ENCODE measurements at places on chromosomes 1 and 21.

- peaks cover 38% of the 10 kb centered on the region for H3K4me1 ChIP-seq
- no peak overlapping the region for H3K27ac ChIP-seq
- peaks cover 87% of the 10 kb centered on the region for H3K36me3 ChIP-seq
These were observed 8.6 kb downstream of the C1orf35 start for GRCh38 chr1:228094432-228095016.

GRCh38 chr1:66381621-66382275 lies 152.2 kb upstream of the SGIP1 start:
- H3K27ac ChIP-seq, result no peak overlapping the region
- peaks cover 15% of the 10 kb centered on the region for H3K4me1 ChIP-seq
- peaks cover 23% of the 10 kb centered on the region for H3K36me3 ChIP-seq
- H3K27me3 ChIP-seq, result no peaks in the 10 kb centered on the region
- H3K4me3 ChIP-seq, result no peak overlapping the region

DNA sequence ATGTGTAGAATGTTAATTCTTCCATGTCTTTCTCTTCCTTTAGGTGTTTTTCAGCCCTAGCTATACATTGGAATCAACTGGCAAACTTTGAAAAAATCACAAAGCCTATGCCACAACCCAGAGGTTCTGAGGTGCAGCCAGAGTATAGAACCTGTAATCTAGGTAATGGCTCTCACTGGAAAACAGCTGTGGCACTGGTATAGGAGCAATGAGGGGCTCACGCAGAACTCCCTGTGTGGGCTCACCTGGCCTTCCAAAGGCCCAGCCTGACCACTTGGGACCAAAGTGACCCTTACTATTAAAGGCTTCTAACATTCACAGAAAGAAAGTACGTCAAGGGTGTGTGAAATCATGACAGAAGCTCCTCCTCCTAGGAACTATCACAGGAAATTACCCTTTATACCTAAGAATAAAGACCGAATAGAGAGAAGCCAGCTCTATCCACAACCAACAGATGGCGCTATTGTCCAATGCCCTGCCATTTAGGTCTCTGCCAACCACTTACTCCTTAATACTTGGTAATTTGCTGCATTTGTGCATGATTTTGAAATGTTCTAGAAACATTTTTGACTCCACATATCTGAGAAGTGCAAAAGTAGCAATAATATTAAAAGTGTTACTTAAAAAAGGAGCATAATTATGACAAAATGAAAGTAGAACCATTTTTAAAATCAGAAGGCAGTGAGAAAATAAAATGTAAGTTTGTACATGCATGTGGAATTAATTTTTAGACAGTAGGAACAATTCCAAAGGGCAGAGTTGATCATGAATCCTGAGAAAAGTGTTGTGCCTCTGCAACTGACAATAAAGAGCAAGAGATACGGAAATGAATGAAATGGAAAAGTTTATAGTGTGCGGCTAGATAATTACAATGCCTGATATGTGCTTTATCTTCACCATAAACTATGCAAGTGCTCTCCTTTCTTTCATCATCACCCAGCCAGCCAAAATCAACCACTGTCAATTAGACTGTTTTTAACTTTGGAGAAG lies 93.1 kb upstream of the HAO2 start:
- no peaks in the 10 kb centered on the region for H3K4me1 ChIP-seq
- no peak overlapping the region for H3K27ac ChIP-seq
- H3K27me3 ChIP-seq, result peaks cover 12% of the 10 kb centered on the region
- DNase-seq, result peak; percentile 42
- no peaks in the 10 kb centered on the region for H3K36me3 ChIP-seq
- H3K4me3 ChIP-seq, result no peak overlapping the region

GRCh38 chr1:194117582-194117981 lies 931.2 kb upstream of the B3GALT2 start:
- H3K27me3 ChIP-seq, result no peaks in the 10 kb centered on the region
- H3K4me1 ChIP-seq, result no peaks in the 10 kb centered on the region
- H3K36me3 ChIP-seq, result no peaks in the 10 kb centered on the region
- no peak for DNase-seq

DNA sequence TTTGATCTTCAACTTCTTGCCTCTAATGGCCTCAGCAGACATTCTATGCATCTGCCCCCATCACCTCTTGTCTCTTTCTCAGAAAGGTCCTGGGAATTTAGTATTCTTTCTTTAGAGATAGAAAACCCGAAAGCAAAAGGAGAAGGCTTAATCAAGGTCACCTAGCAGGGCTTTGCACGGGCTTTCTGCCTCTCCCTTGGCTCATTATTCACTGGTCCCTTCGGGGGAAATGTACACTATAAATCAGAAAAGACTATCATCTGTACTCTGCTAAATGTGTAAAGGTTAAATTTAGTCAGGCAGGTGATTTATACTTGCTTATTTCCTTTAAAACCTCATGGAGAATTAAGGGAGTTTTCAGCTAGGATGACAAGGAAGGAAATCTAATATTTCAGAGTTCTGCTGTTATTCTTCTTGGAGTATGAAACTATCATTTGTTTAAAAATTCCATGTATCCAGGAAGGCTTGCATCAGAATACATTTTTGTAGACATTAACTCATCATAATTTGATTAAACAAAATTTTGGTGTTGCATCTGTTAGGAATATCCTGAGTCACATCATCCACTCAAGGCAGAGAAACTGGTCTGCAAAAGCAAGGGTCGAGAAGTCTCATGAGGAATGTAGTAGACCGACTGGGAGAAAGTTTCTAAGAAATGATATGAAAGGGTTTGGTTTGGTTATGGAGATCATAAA lies 124.6 kb downstream of the GABPA start:
- no peak for DNase-seq
- H3K4me3 ChIP-seq, result no peak overlapping the region
- no peak overlapping the region for H3K27ac ChIP-seq
- no peaks in the 10 kb centered on the region for H3K4me1 ChIP-seq
- H3K36me3 ChIP-seq, result no peaks in the 10 kb centered on the region

DNA sequence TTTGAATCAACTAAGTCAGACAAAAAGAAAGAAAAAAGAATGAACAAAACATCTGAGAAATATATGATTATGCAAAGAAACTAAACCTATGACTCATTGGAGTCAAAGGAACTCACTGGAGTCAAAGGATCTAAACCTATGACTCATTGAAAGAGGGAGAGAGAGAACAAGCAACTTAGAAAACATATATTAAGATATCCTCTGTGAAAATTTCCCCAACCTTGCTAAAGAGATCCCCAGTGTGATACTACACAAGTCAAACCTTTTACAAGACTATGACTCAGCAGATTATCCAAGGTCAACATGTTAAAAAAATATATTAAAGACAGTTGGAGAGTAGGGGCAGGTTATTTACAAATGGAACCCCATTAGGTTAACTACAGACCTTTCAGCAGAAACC lies 1538.3 kb downstream of the NCAM2 start:
- no peak for DNase-seq
- H3K4me1 ChIP-seq, result no peaks in the 10 kb centered on the region
- no peak overlapping the region for H3K4me3 ChIP-seq
- H3K27ac ChIP-seq, result no peak overlapping the region
- H3K36me3 ChIP-seq, result no peaks in the 10 kb centered on the region

GRCh38 chr1:153000294-153000693 lies 1.3 kb upstream of the SPRR3 start:
- no peak overlapping the region for H3K27ac ChIP-seq
- peaks cover 10% of the 10 kb centered on the region for H3K27me3 ChIP-seq
- H3K4me1 ChIP-seq, result no peaks in the 10 kb centered on the region
- DNase-seq, result no peak

GRCh38 chr1:64184003-64184440 lies 19.4 kb upstream of the UBE2U start:
- H3K27me3 ChIP-seq, result peaks cover 14% of the 10 kb centered on the region
- no peaks in the 10 kb centered on the region for H3K4me1 ChIP-seq
- no peaks in the 10 kb centered on the region for H3K36me3 ChIP-seq
- H3K4me3 ChIP-seq, result no peak overlapping the region
- no peak overlapping the region for H3K27ac ChIP-seq
- DNase-seq, result no peak

DNA sequence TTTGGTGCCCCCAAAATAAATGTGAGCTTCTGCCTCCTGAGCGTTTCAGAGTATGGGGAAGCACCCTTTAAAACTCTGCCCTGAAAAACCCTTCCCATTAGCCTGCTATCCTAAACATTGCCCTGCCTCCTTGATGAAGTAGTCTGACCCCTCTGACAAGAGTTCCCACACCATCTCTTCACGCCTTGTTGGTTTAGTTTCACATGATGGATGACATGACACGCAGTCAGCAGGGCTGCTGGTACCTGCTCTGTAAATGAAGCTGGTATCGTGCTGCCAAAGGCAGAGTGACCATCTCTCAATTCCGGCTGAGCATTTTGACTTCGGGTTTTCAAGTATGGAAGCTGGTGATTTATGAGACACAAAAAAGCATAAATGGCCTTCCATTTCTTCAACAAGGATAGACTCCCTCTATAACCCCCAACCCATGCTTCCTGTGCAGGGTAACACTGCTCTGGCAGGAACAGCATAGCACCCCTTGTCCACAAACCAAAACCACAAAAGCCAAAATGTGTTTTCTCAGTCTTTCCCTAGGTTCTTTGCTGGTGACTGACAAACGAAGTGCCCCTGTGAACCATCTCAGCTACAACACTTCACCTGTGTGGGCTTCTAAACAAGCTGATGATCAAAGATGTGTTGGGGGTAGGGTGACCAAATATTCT lies 444.6 kb downstream of the NUF2 start:
- H3K4me1 ChIP-seq, result no peaks in the 10 kb centered on the region
- H3K27me3 ChIP-seq, result no peaks in the 10 kb centered on the region
- H3K4me3 ChIP-seq, result no peak overlapping the region
- H3K36me3 ChIP-seq, result no peaks in the 10 kb centered on the region

DNA sequence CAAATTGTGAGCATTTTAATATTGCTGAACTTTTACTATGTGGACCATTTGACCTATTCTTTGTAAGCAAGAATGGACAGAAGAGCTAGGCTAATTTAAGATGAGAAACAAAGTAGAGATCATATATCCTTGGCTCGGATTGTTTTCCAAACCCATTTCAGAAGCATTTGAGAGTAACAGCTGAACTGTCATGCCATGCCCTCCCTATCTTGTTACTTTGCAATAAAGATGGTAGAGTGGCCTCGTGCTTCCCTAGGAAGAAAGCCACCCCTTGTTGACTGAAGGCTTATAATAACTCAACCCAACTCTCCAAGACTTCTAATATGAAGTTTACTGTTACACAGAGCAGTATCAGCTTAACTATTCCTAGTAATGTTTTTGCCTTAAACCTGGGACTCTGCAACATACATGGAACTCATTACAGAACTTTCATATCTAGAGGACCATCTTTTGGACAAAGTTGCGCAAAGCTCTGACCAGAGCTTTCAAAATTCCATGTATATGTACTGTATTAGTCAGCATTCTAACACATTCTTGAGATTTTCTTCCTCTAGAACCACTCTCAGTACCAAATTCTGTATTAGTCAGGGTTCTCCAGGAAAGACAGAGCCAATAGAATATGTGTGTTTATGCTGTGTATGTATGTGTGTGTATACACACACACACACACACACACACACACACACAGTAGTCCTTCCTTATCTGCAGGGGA lies 68.7 kb downstream of the ADAMTS1 start:
- H3K4me3 ChIP-seq, result no peak overlapping the region
- H3K27ac ChIP-seq, result no peak overlapping the region
- H3K36me3 ChIP-seq, result no peaks in the 10 kb centered on the region
- peaks cover 1% of the 10 kb centered on the region for H3K27me3 ChIP-seq
- DNase-seq, result no peak
- H3K4me1 ChIP-seq, result no peaks in the 10 kb centered on the region

GRCh38 chr1:114345930-114346479 lies 165.0 kb downstream of the TRIM33 start:
- H3K27me3 ChIP-seq, result no peaks in the 10 kb centered on the region
- no peak for DNase-seq
- H3K4me1 ChIP-seq, result peaks cover 53% of the 10 kb centered on the region
- peaks cover 5% of the 10 kb centered on the region for H3K36me3 ChIP-seq
- H3K4me3 ChIP-seq, result peak overlapping the region; percentile 78

All from activated CD4-positive, alpha-beta memory T cell treated with anti-CD3 and anti-CD28 coated beads, Interleukin-2, amount 10 ng/mL, durations not matched to agents 7 days and 5 days (primary cell).